CD4-positive, alpha-beta T cell (primary cell): ENCODE measurements at places on chromosomes 3 and 15.

DNA sequence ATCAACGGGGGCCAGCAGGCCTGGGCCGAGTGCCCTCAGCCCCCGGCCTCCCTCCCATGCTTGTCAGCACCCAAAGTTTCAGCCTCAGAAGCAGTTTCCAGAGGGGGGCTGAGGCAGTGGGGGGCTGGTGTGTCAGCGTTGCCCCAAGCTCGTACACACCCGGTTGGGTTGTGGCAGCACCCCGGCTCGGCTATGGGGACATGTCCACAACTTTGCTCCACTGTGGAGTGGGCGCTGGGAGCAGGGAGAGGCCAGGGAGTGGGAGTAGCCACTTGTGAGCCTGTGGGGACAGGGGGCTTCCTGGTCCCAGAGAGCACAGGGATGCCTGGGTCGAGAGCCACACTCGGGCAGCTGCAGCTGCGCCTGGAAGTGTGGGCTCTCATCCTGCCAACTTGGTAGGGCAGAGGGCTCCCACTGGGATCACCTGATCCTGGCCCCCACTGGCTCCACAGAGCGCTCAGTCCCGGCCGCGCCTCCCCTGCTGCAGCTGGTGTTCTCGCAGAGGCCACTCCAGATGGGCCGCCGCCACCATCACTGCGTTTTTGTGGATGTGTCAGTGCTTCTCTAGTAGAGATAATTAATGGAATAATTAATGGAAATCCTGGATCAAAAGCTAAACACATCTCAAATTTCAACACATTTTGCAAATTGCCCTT is 75.1 kb downstream of the NR1D2 start:
- no peak for DNase-seq
- no peaks in the 10 kb centered on the region for H3K27me3 ChIP-seq
- H3K36me3 ChIP-seq, result no peaks in the 10 kb centered on the region
- H3K4me1 ChIP-seq, result no peaks in the 10 kb centered on the region
- no peak overlapping the region for H3K27ac ChIP-seq

DNA sequence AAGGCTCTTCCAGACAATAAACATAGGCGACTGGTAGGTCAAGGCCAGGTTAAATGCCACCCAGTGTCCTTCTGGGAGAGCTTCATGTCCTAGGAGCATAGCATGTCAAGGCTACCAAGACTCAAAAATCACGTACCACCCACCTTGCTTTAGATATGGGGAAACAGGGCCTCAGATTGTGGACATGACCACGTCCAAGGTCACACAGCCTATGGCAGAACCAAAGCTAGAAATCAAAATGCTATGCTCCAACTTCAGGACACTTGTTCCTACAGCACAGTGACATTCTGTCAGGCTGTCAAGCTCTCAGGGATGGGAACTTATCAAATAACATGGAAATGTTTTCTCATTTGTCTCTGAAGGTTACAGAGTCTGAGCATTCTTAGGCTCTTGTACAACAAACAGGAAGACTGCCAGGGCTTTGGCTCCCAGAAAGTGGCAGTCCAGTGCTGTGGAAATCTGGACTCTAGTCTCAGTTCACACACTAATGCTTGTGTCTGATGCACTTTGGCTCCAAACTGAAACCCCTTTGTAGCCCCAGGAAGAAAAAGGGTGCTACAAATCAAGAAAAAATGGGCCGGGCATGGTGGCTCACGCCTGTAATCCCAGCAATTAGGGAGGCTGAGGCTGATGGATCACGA is 170.4 kb upstream of the LPP start:
- H3K36me3 ChIP-seq, result no peaks in the 10 kb centered on the region
- H3K4me3 ChIP-seq, result no peak overlapping the region
- H3K27me3 ChIP-seq, result no peaks in the 10 kb centered on the region

DNA sequence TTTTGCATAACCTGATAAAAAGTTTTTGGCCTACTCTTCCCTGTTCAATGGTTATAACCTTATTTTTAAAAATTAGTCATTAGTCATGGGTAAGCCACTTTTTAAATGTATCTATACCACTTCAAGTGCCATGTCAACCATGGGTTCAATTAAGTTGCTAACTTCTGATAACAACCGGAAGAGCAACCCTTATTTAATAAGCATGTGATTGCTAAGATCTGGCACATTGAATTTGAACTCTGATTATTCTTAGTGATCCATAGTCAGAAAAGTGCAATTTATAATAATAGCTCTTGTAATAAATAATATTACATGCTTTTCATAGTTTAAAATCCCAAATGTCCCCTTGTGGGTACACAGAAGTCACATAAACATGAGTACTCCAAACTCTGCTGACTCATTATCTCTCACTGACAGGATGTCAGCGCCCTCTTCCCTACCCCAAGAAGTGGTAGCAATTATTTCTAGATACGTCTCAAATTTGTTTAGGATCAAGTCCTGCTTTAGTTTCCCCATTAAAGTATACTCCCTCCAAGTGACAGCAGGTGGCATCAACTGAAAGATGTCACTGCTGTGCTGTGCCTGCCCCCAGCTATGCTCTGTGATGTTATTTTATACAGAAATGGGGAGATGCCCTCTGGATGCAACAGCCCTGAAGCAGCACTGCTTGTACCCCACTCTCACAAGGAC is 18.6 kb downstream of the SAMD7 start:
- peak; percentile 25 for DNase-seq
- H3K4me3 ChIP-seq, result no peak overlapping the region
- H3K4me1 ChIP-seq, result no peaks in the 10 kb centered on the region
- H3K27me3 ChIP-seq, result no peaks in the 10 kb centered on the region
- H3K36me3 ChIP-seq, result no peaks in the 10 kb centered on the region
- no peak overlapping the region for H3K27ac ChIP-seq

GRCh38 chr3:77370413-77370812 is 330.5 kb downstream of the ROBO2 start:
- H3K27me3 ChIP-seq, result no peaks in the 10 kb centered on the region
- no peaks in the 10 kb centered on the region for H3K36me3 ChIP-seq
- no peak overlapping the region for H3K4me3 ChIP-seq
- H3K27ac ChIP-seq, result no peak overlapping the region
- H3K4me1 ChIP-seq, result no peaks in the 10 kb centered on the region
- DNase-seq, result no peak

DNA sequence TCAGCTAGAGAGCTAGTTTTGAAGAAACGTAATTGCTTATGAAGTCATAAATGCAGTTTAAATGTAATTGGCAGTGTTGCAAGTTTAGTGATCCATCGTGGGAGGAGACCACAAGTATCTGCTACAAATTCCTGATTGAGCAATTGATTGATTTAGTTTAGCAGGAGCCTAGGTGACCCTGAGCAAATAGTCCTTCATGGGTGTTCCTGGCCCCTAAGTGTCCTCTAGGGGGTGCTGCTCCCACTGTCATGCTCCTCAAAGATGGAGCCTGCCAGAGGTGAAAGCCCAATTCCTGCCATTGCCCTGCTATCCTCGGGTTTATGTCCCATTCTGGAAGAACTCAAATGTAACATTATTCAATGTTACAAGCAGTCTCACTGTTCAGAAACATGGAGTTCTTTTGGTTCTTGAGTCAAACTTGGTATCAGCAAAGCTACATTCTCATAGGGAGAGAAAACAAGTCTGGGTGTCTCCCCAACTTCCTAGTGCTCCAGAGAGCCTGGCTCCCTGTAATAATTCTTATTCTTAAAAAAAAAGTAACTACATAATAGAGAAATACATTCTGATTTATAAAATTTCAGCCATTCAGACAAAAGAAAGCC is 29.8 kb upstream of the SENP5 start:
- H3K27ac ChIP-seq, result no peak overlapping the region
- H3K36me3 ChIP-seq, result no peaks in the 10 kb centered on the region
- no peak overlapping the region for H3K4me3 ChIP-seq
- no peaks in the 10 kb centered on the region for H3K27me3 ChIP-seq

DNA sequence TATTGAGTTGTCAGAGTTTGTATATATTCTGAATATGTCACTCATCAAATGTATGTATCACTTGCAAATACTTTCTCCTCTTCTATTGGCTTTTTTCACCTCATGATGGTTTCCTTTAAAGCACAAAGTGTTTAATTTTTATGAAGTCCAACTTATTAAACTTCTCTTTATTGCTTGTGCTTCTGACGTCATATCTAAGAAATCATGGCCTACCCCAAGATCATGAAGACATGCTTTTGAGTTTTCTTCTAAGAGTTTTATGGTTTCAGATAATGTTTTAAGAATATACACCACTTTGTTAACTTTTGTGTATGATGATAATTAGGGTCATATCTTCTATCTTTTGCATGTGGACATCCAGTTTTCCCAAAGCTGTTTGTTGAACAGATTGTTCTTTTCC is 417.2 kb upstream of the ATP10A start:
- no peak for DNase-seq
- H3K27ac ChIP-seq, result no peak overlapping the region
- H3K36me3 ChIP-seq, result no peaks in the 10 kb centered on the region

DNA sequence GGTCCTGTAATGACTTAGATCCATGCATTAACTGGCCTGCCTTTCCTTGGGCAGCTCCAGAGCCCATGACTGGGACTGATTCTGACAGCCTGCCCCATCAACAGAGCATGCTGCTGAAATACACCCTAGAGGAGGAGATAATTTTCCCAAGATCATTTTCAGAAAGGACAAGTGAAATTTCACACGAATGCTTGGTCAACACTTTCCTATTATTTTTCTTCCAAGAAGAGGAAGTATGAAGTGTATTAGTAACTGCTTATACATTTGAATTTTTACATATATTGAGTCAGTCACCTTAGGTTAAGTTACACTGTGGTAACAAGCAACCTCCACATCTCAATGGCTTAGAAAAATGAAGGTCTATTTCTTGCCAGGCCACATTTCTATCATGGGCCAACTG is 9.7 kb upstream of the NMNAT3 start:
- H3K36me3 ChIP-seq, result no peaks in the 10 kb centered on the region
- no peak overlapping the region for H3K4me3 ChIP-seq
- no peaks in the 10 kb centered on the region for H3K4me1 ChIP-seq
- H3K27me3 ChIP-seq, result no peaks in the 10 kb centered on the region

- no peak overlapping the region for H3K4me3 ChIP-seq
- DNase-seq, result no peak
- no peak overlapping the region for H3K27ac ChIP-seq
- no peaks in the 10 kb centered on the region for H3K27me3 ChIP-seq
Observed at GRCh38 chr3:173138026-173138425, 3.0 kb downstream of the SPATA16 start.

DNA sequence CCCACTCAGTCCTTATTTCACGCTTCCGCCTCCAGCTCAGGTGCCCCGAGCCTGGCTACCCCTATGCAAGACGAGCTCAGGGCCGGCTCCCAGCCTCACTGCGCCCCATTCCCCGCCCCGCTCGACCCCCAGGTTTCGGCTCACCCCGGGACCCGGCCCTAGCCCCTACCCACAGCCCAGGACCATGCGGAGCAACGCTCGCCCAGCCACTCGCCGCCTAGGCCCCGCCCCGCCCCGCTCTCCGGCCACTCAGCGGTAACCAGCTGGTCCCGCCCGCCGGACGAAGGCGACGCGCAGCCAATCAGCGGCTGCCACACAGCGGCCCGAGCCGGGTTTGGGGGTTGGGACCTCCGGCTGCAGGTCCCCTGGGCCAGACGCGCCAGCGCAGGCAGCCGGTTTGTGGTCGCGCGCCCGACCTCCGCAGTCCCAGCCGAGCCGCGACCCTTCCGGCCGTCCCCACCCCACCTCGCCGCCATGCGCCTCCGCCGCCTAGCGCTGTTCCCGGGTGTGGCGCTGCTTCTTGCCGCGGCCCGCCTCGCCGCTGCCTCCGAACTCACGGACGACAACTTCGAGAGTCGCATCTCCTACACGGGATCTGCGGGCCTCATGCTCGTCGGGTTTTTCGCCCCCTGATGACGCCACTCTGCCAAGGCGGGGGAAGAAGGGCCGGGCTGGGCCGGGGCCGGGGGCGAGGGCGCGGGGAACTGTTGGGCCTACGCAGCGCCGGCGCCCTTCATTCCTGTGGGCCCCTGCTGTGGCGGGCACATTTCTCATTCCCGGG is at the start of gene CATSPER2:
TSS of gene CATSPER2 (minus strand) at position 196 of the 781 bp plus-strand sequence. CDS start 783 bp downstream, outside the sequence.
- no peak within 1 kb of the TSS for H3K27ac ChIP-seq
- peaks cover 4% of the 10 kb centered on the region for H3K36me3 ChIP-seq
- no peaks in the 10 kb centered on the region for H3K4me1 ChIP-seq

DNA sequence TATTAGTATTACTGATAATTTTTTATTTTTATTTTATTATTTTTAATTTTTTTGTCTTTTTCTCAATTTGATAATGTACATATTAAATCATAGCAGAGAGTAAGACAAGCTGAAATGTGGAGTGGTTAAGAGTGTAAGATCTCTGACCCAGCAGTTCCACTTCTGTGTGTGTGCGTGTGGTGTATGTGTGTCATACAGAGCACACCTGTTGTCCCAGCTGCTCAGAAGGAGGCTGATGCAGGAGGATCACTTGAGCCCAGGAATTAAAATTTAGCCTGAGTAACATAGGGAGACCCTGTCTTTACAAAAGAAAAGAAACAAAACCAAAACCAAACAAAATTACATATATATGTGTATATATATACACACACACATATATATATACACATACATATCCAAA is 1.4 kb upstream of the CIDEC start:
- H3K27me3 ChIP-seq, result no peaks in the 10 kb centered on the region
- DNase-seq, result no peak
- no peak overlapping the region for H3K4me3 ChIP-seq
- H3K4me1 ChIP-seq, result no peaks in the 10 kb centered on the region
- no peaks in the 10 kb centered on the region for H3K36me3 ChIP-seq

GRCh38 chr15:76169018-76169417 is 109.2 kb downstream of the TMEM266 start:
- no peak for DNase-seq
- no peak overlapping the region for H3K4me3 ChIP-seq
- H3K36me3 ChIP-seq, result no peaks in the 10 kb centered on the region
- H3K4me1 ChIP-seq, result no peaks in the 10 kb centered on the region
- H3K27ac ChIP-seq, result no peak overlapping the region
